HuH-7.5 (cell line): ENCODE measurements at places on chromosomes 4 and X.

GRCh38 chrX:150375243-150375770 lies 12.2 kb downstream of the MAMLD1 start:
- no peak for DNase-seq

DNA sequence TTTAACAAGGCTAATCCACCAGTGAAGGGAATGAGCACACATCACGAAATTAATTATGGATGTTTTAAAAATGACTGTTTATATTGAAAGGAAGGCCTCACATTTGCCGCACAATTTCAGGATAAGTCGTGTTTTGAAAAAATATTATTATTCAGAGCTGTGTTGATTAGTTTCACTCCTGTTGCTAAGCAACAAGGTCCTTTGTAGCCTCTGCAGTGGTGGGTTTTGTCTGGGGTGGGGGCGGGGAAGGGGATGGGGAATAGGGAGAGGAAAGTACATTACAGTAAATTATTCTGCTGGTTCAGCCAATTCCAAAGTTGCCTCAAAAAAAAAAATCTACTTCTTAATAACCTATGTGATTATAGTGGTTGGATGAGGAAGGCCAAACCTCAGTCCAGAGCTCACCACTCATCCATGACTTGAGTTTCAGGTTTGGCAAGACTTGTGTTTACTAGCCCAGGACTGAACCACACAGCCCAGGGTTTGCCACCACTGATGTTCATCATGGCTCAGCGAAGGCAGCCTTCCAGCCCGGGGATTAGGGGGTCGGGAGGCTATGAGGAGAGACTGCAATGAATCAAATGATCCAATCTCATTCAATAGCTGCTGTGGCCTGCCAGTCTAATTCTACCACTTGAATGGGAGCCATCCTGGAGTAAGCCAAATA lies 162.5 kb upstream of the ATP6AP2 start:
- no peak for DNase-seq

DNA sequence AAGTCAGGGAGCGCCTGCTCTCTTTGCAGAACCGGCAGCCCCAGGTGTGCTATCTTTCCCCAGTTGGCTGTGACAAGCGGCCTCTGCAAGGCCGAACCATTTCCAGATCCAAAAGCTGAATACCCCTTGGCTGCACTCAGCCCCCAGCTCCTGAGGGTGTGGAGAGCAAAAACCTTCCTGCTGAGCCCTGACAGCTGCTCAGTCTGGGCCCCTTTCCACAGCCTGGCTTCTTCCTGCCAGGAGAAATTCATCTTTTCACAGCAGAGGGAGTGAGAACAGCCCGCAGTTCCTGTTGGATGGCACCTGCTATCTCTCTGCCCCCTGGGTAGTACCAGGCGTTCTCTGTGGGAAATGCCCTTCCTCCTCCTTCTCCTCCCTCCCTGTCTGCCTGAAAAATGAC lies 78.4 kb downstream of the DRD5 start:
- DNase-seq = no peak

DNA sequence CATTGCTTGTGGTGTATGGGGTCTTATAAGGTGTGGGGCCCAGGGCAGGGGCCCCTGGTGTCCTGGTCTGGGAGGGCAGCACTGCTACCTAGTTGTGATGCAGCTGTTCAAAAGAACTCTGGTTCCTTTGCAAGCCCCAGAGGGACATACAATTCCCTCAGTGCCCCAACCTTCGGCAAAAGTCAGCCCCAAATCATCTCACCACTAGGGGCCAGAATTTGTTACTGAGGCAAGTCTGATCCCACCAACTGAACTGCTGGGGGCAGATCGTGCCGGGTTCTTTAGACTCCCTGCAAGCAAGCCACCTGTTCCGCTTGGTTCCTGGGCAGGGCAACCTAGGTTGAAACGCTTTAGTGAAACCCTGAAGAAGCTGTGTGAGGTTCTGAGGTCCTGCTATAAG lies 180.1 kb upstream of the S100G start:
- no peak for DNase-seq

GRCh38 chrX:7787714-7788113 lies 55.3 kb upstream of the VCX start:
- no peak for DNase-seq

DNA sequence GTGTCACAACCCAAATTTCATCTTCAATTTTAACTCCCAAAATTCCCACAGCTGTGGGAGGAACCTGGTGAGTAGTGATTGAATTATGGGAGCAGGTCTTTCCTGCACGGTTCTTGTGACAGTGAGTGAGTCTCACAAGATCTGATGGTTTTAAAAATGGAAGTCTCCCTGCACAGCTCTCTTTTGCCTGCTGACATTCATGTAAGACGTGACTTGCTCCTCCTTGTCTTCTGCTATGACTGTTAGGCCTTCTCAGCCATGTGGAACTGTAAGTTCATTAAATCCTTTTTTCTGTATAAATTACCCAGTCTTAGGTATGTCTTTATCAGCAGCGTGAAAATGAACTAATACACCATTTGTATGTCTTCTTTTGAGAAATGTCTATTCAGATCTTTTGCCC lies 13.0 kb upstream of the BLTP1 start:
- DNase-seq = no peak

GRCh38 chr4:152700151-152700550 lies 20.4 kb upstream of the TMEM154 start:
- DNase-seq = no peak

GRCh38 chrX:70554081-70554480 lies 109.4 kb downstream of the DLG3 start:
- DNase-seq = no peak

GRCh38 chr4:109690690-109691410 lies 12.4 kb downstream of the CASP6 start:
- DNase-seq = no peak

- no peak for DNase-seq
Observed at GRCh38 chrX:83658731-83659130, 150.6 kb downstream of the POU3F4 start.

- DNase-seq = no peak
Observed at GRCh38 chr4:127139788-127140286, 492.9 kb upstream of the INTU start.

DNA sequence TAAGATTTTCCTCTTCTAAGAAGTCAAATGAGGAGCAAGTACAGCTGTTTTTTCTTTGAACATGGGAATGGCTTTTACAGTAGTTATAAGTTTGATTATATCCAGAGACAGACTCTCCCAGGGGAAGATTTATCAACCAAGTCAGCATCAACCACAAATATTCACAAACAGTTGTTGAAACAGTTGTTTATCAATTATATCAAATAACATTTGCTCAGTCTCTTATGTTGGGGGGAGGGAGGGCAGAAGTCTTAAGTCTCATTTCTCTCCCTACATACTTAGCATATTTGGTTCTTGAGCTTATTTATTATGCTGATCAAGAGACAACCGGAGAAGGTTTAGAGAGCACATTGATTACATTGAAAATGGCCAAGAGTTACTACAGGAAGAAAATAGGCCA lies 110.1 kb downstream of the FBXO8 start:
- DNase-seq = no peak
